ENCODE measurements at places on chromosomes 11 and 22. TPM values are rescaled to one million over a fixed set of nuclear protein-coding genes. Genes with fewer than 3 reads are reported as not detected.
A peak's percentile ranks its signal among the peaks of the same experiment; 100 is the strongest.

- H3K27me3 ChIP-seq, result no peaks in the 10 kb centered on the region
- H3K27ac ChIP-seq, result no peak overlapping the region
- H3K4me3 ChIP-seq, result no peak overlapping the region
- no peaks in the 10 kb centered on the region for H3K4me1 ChIP-seq
These were observed 108.2 kb upstream of the DDI1 start for GRCh38 chr11:103928040-103928801.

- peak overlapping the region; percentile 89 for H3K27ac ChIP-seq
- DNase-seq, result peak; percentile 57
- H3K36me3 ChIP-seq, result no peaks in the 10 kb centered on the region
- H3K4me1 ChIP-seq, result peaks cover 32% of the 10 kb centered on the region
- H3K4me3 ChIP-seq, result peak overlapping the region; percentile 93
These were observed 559 bp downstream of the MRTFA start for GRCh38 chr22:40635940-40636379.

- H3K27ac ChIP-seq, result no peak overlapping the region
- no peak for DNase-seq
- H3K27me3 ChIP-seq, result no peaks in the 10 kb centered on the region
- no peak overlapping the region for H3K4me3 ChIP-seq
- no peaks in the 10 kb centered on the region for H3K4me1 ChIP-seq
- no peaks in the 10 kb centered on the region for H3K36me3 ChIP-seq
These were observed 101.1 kb downstream of the NELL1 start for GRCh38 chr11:20770414-20770946.

DNA sequence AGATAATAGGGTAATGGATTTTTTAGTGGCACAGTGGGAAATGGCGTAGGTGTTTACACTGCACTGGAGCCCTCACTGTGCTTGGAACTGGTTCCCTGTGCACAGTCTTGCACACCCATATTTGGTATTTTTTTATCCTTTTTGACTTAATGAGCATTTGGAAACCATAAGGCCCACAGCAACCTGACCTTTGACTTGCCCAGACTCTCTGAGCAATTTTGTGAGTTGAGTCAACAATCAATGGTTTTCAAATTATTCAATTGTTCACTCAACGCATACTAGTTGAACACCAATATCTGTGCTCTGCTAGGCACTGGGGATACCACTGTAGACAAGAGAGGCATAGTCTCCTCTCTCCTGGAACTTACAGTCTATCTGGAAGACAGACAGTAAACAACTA is 14.3 kb downstream of the CD44 start:
- H3K27ac ChIP-seq, result no peak overlapping the region
- no peaks in the 10 kb centered on the region for H3K36me3 ChIP-seq
- no peak for DNase-seq
- no peaks in the 10 kb centered on the region for H3K4me1 ChIP-seq

DNA sequence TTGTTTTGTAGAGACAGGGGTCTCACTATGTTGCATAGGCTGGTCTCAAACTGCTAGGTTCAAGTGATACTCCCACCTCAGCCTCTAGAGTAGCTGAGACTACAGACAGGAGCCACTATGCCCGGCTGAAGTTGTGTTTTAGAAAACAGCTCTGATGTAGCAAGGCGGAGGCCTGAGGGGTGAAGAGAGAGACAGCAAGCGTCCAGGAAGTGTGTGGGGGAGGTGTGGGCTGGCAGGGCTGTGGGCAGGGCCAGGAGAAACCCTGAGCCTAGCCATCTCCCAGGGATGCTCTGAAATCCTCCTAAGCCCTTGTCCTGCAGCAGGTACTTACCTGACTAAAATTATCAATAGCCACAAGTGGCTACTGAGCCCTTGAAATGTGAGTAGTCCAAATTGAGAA is 16.1 kb upstream of the RPS3 start:
- H3K4me3 ChIP-seq, result no peak overlapping the region
- H3K36me3 ChIP-seq, result no peaks in the 10 kb centered on the region
- H3K4me1 ChIP-seq, result peaks cover under 1% of the 10 kb centered on the region
- no peaks in the 10 kb centered on the region for H3K27me3 ChIP-seq

- H3K27ac ChIP-seq, result no peak overlapping the region
- no peak overlapping the region for H3K4me3 ChIP-seq
- no peaks in the 10 kb centered on the region for H3K36me3 ChIP-seq
- no peaks in the 10 kb centered on the region for H3K4me1 ChIP-seq
These were observed 38.2 kb upstream of the NARS2 start for GRCh38 chr11:78612721-78613377.

DNA sequence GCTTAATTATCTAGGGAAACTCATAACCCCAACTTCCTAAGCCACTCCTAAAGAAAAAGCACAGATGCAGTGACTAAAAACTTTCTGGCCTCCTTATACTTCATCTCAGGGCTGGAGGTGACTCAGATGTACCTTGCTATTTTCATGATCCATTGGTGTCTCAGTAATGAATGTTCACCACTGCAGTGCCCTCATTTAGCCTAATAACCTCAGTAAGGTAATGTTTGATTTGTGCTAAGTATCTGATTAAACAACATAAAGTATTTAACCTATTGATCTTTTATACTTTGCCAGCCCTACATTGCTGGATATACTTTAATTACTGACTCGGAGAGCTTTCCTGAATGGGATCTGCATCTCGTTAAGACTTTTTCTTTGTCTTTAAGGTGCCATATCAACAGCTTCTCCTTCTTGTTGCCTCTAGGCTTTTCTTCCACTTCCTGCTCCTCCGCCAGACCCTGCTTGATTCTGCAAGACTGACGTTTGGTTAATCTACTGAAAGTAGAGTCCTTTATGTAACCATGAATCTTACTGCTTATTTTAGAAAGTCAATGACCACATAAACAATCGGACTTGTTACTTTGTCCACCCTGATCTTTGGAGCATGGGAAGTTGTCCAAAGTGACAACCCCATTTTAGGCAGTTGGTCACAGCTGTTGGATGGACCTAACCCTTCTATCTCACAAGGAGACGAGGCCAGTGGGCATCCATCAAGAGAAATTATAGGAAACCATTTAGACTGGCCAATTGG is 303.0 kb downstream of the ST3GAL4 start:
- no peak overlapping the region for H3K27ac ChIP-seq
- H3K4me3 ChIP-seq, result no peak overlapping the region
- no peak for DNase-seq
- H3K4me1 ChIP-seq, result peaks cover 4% of the 10 kb centered on the region
- no peaks in the 10 kb centered on the region for H3K36me3 ChIP-seq

DNA sequence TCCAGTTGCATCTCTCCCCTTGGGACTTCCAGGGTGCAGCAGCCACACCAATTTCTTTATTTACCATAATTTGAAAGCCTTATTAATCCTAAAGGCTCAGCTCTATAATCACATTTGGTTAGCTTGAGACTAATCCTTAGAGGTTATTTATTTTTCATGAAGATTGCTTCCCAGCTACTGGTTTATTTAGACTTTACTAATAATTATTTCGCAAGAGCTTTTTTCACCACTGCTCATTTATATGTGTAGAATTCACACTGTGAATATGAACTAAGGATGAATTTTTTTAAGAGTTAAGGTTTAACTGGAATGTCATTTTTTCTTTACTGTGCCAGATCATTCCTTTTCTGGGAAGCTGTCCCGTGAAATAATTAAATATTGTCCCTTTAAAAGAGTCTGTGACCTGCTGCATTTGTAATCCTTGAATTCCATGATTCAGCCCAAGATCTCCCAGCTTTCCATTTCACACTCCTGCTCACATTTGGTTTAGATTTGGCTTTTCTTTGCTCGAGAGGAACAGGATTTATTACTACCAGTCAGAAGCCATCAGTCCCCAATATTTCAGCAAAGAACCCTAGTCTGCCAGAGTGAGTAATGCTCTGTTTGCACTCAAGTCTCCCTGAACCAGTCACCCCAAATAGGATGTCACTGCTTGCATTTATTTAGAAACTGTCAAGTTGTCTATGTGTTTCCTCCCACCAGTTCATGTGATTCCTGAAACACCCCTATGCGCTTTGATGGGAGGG is 4.4 kb upstream of the CD44 start:
- H3K4me3 ChIP-seq, result no peak overlapping the region
- H3K27ac ChIP-seq, result no peak overlapping the region
- peaks cover 5% of the 10 kb centered on the region for H3K4me1 ChIP-seq
- H3K27me3 ChIP-seq, result peaks cover 23% of the 10 kb centered on the region
- no peak for DNase-seq

CDCA5 gene
- total RNA-seq, result 1.1 TPM

OR8D4 gene
- total RNA-seq, result not detected

SVIP gene
- 23.0 TPM for total RNA-seq

ADAMTS15 gene
- 1.5 TPM for total RNA-seq

OR51B5 gene
- total RNA-seq, result not detected

All from psoas muscle (tissue), 8 donors.